Stimulated activated CD4-positive, alpha-beta T cell treated with anti-CD3 and anti-CD28 coated beads, Interleukin-1b, Interleukin-23, amount 100 ng/mL, for 24 hours (primary cell): ENCODE measurements at places on chromosomes 3 and 15.

DNA sequence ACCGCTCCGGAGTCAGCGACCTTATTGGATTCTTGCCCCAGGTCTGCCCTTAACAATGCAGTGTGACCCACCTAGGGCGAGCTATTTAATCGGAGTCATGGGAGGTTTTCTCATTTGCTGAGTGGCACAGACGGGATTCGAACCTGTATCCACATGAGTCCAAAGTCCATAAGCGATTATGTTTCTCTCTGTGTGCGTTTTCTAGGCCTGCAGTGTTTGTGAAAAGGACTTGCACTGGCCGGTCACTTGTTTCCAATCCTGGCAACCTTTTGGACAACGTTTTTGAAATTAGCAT, 691 bp upstream of the HDGFL3 start:
- no peak for DNase-seq

GRCh38 chr3:58537412-58538301, 667 bp upstream of the ACOX2 start:
- no peak for DNase-seq

DNA sequence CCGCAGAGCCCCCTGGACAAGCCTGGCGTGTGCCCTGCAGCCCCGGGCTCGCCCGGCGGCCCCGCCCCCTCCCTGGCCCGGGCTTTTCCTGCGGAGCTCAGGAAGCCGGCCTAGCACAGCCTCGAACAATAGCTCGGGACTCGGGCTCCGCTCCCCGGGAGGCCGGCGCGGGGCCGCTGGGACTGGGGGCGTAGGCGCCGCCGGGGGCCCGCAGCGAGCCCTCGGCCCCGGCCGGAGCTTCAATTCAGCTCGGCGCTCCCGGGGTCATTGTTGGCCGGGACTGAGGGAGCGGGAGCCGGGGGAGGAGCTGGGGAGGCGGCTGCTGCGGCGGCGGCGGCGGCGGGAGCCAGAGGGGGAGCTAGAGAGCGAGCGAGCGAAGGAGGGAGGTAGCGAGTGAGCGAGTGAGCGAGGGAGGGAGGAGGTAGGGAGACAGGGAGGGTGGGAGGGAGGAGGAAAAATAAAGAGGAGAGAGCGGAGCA, 41.0 kb upstream of the ROPN1 start:
- DNase-seq, result peak; percentile 63

- no peak for DNase-seq
These were observed 1120.1 kb downstream of the ROBO1 start for GRCh38 chr3:78647726-78648125.

DNA sequence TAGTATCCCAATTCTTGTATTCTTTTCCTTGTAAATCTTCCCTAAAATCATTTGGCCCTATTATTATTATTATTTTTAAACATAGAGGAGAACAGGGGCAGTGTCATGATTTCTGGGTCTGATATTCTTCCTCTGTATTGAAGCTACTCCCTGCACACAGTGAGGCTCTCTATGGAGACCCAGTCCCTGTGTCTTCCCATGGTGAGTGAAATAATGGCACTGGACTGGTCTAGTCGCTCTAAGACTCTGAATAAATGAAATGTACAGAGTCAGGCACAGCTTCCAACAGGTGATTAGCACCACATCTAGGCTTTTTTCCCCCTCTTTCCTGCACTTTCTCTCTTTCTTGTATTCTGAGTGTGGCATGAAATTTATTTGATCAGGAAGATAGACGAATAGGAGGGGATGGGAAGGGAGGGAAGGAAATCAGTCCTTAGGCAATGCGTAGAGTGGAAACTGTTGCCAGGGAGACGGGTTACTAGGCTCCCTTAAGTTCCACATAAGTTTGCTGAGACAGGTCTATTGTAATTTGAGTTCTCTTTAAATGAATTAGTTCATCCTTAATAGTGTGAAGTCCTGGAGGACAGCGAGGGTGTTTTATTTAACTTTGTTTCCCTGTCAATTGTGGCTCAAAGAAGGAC, 49.0 kb upstream of the NDN start:
- no peak for DNase-seq

- DNase-seq, result no peak
These were observed 165.8 kb upstream of the KCNMB2 start for GRCh38 chr3:178370387-178370786.

- DNase-seq, result no peak
These were observed 330.8 kb upstream of the AGTR1 start for GRCh38 chr3:148366743-148367410.

DNA sequence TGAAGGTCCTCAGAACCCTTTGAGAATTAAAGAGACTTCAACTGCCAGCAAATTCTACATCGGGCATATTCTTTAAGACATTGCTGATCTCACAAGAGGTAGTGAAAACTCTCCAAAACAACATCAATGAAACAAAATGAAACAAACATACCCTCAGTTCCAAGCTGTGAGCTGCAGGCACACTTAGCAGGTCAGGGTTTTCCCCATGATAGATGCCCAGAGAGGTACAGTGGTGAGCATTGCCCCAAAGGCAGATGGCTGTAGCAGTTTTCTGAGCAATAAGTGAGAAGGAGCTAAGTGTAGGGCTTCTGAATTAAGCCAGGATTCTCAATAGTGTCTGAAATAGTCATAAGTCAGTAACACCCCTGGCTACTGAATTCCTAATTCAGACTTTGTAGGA, 96.1 kb upstream of the TSEN2 start:
- DNase-seq, result no peak

- DNase-seq, result no peak
These were observed 58.9 kb downstream of the GTF2E1 start for GRCh38 chr3:120801484-120801883.

- no peak for DNase-seq
These were observed 63.6 kb downstream of the LINGO1 start for GRCh38 chr15:77568973-77569728.

- DNase-seq, result no peak
These were observed 84.8 kb upstream of the FOXB1 start for GRCh38 chr15:59918994-59919951.

DNA sequence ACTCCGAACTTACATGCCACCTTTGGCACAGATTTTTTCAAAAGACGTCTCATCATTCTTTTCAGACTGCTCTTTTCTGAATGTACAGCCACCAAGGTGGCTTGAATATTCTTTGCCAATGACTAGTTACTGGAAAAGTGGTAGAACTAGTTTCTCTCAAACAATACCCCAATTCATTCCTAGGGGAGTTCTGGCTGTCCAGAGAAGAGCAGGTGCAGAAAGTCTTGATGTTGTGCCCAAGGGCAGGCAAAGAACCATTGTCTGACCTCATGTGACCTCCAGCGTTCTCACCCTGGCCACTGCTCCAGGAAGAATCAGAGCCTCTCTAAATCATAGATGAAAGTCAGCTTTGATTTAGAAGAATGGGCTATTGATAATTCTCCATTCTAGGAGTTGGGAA, 5.5 kb downstream of the LMOD3 start:
- no peak for DNase-seq

GRCh38 chr3:125028657-125029056, 27.1 kb downstream of the HEG1 start:
- DNase-seq, result no peak

DNA sequence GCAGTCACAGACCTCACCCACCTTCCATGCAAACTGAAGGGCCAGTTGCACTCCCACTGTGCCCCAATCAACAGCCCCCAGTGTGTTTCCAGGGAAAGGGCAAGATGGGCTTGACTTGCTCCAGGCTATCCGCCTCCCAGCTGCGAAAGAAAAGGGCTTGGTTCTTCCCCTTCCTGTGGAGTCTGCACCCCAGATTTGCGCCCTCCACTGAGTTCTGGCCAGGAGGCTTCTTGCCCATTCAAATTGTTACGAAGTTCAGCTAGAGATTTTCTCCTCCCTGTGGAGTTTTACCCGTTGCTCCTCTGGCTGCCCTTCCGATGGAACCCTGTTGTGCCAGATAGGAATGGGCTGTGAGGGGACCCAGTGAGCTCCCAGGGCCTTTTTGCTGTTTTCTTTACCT, 1096.9 kb upstream of the ALCAM start:
- no peak for DNase-seq

GRCh38 chr3:150110097-150110496, 139.4 kb upstream of the PFN2 start:
- no peak for DNase-seq

- DNase-seq, result no peak
These were observed 34.1 kb downstream of the ZNF710 start for GRCh38 chr15:90035095-90035839.

- no peak for DNase-seq
These were observed 19.9 kb upstream of the TNFAIP8L3 start for GRCh38 chr15:51114437-51115119.

DNA sequence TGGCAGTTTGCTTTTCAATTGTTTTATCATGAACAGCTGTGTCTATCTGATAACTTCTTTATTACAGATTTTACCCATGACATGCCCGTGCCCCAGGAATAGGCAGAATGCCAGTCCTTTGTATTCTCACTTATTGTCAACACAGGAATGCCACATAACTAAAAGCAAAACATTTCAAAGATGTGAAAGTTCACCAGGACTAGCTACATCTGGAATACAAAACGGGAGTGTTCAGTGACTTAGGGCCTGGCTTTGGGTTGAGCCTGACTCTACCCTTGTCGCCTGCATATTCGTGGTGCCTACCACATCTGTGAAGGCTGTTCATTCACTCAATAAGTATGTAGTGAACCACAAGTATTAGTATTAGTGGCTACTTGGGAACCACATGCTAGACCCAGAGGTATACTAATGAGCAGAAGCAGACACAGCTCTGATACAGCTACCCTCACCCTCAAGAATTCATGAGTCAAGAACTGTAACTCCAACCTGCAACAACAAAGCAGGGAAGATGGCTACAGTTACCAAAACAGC, 2.9 kb downstream of the TNFSF10 start:
- DNase-seq, result no peak

- no peak for DNase-seq
These were observed 3.7 kb downstream of the ACVR2B start for GRCh38 chr3:38457111-38458003.

- DNase-seq, result no peak
These were observed 13.7 kb upstream of the SEC22A start for GRCh38 chr3:123188058-123188457.

- DNase-seq, result no peak
These were observed 25.6 kb downstream of the KNG1 start for GRCh38 chr3:186742618-186743380.

GRCh38 chr3:31343075-31343474, 189.7 kb upstream of the STT3B start:
- no peak for DNase-seq

DNA sequence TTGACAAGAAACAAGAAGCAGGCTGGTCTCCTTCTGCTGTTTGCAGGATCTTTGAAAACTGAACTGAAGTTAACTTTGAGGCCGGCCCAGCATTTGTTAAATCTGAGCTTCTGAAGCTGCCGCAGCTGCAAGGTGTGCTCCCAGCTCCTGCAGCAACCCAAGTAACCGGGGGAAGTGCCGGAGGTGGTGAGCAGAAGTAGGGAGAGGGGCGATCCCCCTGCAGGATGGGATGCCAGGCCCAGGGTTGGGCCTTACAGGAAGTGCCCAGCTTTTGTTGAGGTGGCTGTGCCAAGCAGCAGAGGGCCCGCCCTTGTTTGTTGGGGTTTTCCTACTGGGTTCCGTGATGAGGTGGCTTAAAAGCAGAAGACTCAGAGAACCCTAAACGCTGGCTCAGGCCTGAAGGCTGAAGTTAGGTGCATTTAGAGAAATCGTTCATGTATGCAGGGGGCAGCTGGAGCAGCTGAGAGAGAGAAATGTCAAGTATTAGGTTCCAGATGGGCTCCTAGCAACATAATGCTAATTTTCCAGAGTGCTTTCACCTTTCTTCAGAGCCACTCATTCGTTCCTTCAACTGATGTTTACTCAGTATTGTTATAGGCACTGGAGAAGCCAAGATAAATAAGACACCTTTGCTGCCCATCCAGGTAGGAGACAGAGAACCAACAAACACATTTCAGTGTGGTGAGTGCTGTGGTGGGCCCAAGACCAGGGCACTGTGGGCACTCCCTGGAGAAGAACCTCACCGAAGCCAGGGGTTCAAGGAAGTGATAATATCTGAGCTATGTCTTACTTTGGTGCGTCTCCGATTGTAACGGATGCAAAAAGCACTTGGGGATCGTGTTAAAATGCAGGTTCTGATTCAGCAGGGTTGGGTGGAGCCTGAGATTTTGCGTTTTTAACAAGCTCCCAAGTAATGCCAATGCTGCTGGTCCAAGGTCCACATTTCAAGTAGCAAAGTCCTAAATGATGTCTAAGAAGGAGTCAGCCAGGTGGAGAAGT, 42.2 kb upstream of the PLCL2 start:
- DNase-seq, result peak; percentile 46

GRCh38 chr3:48826451-48826850, 21.2 kb downstream of the PRKAR2A start:
- DNase-seq, result no peak

GRCh38 chr3:190070622-190071347, 49.9 kb downstream of the P3H2 start:
- DNase-seq, result no peak
